G401 (cell line): ENCODE measurements at places on chromosomes 6 and 20.

DNA sequence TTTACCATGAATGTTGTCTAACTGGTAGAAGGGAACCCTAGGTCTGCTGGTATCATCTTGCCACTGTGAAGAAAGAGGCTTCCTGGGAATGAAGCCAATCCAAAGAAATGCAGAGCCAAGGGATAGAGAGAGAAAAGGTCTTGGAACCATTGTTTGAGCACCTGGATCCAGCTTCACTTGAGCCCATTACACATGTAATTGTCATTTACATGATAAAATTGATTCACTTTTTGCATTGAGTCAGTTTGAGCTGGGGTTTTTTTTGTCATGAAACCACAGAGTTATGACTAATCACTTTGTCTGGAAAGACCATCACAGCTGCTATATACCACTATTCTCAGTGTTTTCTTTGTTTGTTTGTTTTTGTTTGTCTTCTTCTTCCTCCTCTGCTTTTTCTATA is 112.3 kb downstream of the CBLN4 start:
- DNase-seq = no peak

DNA sequence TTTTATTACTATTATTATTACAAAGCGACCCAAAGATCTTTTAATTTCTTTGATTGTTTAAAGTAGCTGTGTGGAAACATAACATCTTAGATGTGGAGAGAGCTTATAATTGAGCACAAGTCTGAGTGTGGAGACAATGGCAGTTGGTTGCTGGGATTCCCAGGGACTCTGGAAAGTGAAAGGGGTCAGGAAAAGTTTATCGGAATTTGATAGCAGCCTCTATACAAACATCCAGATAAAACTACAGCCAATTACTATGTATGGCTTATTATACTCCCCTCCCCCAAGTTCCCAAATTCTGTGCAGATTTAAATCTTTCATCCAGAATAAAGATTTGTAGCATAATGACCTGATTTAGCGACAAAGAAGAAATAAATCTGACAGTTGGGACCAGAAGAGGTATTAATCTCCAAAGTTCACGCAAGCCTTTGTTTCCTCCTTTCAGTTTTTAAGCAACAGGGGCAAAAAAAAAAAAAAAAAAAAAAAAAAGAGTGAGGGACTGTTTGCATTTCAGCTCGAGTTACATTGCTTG is 121.4 kb upstream of the MAP3K7 start:
- no peak for DNase-seq

DNA sequence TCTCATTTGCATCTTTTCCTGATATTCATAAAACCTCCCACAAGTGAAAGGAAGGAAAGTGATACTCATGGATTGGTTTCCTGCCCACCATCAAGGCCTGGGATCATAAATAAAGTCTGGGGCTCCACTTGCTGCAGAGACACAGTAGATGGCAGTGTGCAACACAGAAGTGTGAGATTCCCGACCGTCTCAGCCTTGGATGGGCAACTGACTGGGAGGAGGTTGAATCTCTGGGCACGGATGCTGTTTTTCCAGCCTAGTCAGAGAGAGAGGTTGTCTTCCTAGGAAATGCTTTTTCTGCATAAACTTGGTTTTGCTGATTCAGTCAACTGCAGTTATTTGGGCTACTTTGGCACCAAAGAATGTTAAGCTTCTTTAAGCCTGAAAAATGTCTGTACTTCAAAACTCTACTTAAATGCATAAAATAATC is 9.9 kb upstream of the RFPL4B start:
- peak; percentile 57 for DNase-seq

GRCh38 chr6:44415449-44415848 is 27.9 kb downstream of the CDC5L start:
- DNase-seq = no peak

GRCh38 chr20:60123096-60123495 is 164.9 kb downstream of the CDH26 start:
- DNase-seq = no peak
